ENCODE measurements at places on chromosomes 3 and 15. TPM values are rescaled to one million over a fixed set of nuclear protein-coding genes. Genes with fewer than 3 reads are reported as not detected.

The COL8A1 gene
- total RNA-seq: 720 TPM

The CASR gene
- not detected for total RNA-seq

The KNG1 gene
- total RNA-seq: not detected

The GHSR gene
- not detected for total RNA-seq

The BRPF1 gene
- total RNA-seq: 14.5 TPM

The ETV5 gene
- 42.3 TPM for total RNA-seq

The PLA2G4D gene
- not detected for total RNA-seq

The PFKFB4 gene
- total RNA-seq: 12.3 TPM

The GOLGA6L4 gene
- 1.8 TPM for total RNA-seq

The DZIP1L gene
- total RNA-seq: 42.3 TPM

GRCh38 chr3:115666920-115667737, 43.8 kb downstream of the GAP43 start:
- DNase-seq: peak; percentile 83

- peak; percentile 86 for DNase-seq
These were observed at the start of gene RGMA for GRCh38 chr15:93088981-93089726. Gene RGMA (minus strand): TSS chr15:93089211. CDS start chr15:93088932, 279 bp downstream.

GRCh38 chr3:150005243-150006112, 34.8 kb upstream of the PFN2 start:
- no peak for DNase-seq

DNA sequence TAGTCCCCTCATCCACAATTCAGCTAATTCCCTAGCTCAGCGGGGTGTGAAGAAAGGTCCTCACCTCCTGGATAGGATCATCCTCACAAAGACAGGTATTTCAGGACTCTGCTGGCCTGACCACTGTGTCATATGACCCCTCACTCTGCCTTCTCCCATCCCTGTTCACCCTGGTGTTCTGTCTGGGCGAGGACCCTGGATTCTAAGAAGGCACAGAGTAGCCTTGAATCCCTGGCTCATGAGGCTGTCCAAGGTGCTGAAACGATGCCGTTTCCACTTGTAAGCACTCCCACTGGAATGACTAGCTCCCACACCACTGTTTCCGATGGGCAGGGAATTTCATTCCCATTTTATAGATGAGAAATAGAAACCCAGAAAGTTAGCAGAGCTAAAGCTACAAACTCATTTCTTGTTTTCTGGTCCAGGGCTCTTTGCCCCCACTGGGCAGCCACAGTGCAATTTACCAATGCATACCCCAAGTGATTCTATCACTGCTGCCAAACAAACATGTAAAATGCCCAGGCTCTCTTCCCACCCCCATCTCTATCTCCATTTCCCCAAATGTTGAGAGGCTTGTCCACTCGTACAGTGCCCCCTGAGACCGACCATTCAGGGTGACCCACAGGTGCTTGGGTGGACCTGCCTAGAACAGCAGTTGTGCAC, 83.2 kb downstream of the RAB11A start:
- no peak for DNase-seq

- no peak for DNase-seq
These were observed 33.3 kb upstream of the TBC1D23 start for GRCh38 chr3:100227511-100227921.

GRCh38 chr3:30696403-30696819, 90.0 kb downstream of the TGFBR2 start:
- DNase-seq: no peak

DNA sequence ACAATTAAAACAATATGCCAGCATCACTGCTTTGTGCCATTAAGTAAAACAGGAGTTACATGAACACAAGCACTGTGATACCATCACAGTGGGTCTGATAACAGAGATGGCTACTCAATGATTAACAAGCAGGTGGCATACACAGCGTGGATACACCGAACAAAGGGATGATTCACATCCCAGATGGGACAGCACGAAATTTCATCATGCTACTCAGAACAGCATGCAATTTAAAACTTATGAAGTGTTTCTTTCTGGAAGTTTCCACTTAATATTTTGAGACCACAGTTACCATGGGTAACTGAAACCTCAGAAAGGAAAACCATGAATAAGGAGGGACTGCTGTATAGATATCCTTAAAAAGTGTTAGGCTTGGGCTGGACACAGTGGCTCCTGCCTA, 44.5 kb downstream of the SLC24A1 start:
- no peak for DNase-seq

- DNase-seq: no peak
These were observed 17.9 kb upstream of the FAM81A start for GRCh38 chr15:59420108-59420507.

DNA sequence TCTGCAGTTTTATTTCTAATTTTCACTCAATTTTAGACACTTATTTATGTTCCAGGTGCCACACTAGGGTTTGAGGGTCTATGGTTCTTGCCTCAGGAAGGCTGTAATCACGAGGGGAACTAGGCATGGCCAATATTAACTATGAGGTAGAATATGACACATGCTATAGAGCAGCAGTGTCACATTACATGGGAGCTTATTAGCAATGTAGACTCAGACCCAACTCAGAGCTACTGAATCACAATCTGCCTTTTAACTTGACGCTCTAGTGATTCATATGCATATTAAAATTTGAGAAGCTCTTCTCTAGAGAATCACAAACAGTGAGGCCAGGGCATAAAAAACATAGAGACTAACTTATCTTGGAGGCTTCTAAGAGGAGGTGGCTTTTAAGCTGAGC, 32.8 kb upstream of the MRPL3 start:
- DNase-seq: peak; percentile 48

GRCh38 chr3:10813425-10813824, 2.6 kb upstream of the SLC6A11 start:
- DNase-seq: no peak

- DNase-seq: no peak
These were observed 71.4 kb downstream of the MECOM start for GRCh38 chr3:169591983-169592644.

- peak; percentile 61 for DNase-seq
These were observed 908 bp upstream of the ADPGK start for GRCh38 chr15:72784456-72784876.

- DNase-seq: no peak
These were observed 229.3 kb upstream of the ARPP21 start for GRCh38 chr3:35409991-35410390.

- no peak for DNase-seq
These were observed 1.9 kb downstream of the SPG11 start for GRCh38 chr15:44661576-44661975.

- peak; percentile 88 for DNase-seq
These were observed 47.8 kb upstream of the C3orf70 start for GRCh38 chr3:185200639-185201038.

All from osteoblast (primary cell).